ENCODE measurements at places on chromosomes 2 and 18.
A peak's percentile ranks its signal among the peaks of the same experiment; 100 is the strongest.

GRCh38 chr2:208315081-208315788 is 49.2 kb downstream of the PIKFYVE start:
- DNase-seq = peak; percentile 46

DNA sequence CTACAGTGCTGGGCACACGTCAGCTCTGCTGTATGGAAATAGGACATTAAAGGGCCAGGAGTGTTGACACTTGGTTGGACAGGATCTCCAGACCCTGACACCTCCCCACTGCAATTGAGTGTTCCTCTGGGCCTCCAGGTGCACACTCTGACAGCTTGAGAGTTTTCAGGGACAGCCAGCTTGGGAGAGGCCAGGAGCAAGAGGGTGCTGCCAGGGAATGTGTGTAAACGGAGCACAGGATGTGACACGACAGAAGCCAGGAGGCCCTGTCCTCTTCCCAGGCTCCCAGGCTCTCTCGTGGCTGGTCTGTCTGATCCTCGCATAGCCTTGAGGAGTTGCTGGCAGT is 318.1 kb upstream of the HS6ST1 start:
- DNase-seq = no peak

- no peak for DNase-seq
Measured at GRCh38 chr18:9546468-9546867, 67.9 kb downstream of the PPP4R1 start.

GRCh38 chr2:224968051-224968450 is 74.2 kb downstream of the DOCK10 start:
- DNase-seq = no peak

DNA sequence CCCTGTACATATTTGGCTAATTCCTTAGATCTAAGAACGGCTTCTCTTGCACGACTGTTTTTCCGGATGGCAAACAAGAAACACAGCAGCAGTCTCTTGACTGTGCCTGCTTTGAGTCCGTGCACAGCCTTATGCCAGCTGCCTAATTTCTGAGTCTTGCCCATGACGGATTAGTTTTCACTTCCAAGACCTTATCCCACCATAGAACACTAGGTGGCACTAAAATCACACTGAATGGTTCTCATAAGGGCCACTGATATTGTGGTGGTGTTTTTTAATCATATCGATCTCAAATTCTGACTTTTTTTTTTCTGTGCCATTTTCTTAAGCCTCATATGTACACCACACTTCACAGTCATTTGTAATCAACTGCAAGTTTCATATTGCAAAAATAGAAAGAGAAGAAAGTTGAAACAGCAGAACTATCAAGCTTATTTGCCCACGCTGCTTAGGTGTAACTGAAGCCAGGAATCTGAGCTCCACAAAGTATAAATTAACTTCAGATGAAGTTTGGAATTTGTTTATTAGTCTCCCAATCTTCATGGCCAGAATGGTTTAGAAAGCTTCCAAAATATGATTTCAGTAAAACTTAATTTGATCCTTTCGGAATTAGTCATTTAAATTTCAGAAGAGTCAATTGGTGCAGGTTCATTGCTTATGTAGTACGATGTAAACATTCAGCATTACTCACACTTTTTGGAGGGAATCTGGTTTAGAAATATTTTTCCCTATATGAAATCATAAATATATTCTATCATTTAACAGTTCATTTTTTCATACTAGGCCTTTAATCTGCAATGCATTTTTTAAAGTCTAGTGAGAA is 45.5 kb upstream of the SCN7A start:
- peak; percentile 57 for DNase-seq

DNA sequence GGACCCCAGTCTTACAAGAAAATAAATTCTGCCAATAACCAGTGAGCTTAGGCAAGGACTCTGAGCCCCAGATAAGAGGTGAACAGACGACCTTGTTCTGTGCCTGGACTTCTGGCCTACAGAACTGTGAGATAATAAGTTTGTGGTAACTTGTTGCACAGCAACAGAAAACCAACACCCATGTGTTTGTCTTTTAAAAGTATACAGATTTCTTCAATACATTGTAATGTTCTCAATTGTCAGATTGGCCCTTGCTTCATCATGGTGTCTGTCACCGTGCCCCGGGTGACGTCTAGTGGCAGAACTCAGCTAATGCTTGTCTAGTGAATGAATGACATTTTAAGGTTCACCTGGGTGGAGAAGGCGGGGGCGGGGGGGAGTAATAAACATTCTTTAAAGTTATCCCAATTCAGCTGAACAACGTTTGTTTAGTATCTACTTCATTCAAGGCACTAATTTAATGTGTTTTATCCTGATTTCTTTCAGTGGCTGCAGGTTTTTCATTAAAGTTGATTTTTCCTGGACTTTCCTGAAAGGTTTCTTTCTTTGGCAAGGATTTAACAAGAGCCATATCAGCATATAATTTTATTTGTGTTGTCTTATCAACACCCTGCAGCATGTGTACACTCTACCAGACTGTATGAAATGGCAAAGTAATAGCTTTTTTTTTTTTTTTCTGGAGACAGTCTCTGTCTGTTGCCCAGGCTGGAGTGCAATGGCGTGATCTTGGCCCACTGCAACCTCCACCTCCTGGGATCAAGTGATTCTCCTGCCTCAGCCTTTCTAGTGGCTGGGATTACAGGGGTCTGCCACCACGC is 123.8 kb upstream of the DLX2 start:
- DNase-seq = no peak

GRCh38 chr2:3814706-3815245 is 111.4 kb downstream of the DCDC2C start:
- DNase-seq = no peak

DNA sequence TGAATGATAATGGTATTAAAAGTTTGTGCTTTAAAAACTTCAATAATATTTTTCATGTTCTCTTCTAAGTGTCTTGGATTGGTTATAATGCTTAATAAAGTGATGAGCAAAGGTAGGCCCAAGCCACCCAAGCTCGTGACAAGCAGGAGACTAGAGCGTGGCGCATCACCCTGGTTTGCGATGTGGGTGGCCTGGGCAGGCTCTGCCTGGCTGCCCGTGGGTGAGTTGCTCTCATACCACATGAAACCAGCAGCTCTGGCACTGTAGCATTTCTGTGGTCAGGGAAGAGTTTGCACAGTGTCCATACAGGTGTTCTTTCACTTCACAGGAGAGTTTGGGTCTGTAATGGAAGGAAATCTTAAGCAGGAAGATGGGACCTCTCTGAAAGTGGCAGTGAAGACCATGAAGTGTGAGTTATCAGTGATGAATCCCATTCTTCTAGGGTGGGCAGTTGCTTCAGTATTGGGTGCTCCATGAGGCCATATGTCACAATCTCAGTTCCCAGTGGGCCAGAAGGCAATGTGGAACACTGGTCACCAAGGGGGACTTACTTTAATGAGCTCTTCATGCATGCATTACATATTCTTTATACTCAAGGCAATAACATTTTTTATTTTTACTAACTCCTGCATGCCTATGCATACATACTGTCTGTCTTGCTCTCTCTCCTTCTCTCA is 51.4 kb upstream of the TMEM87B start:
- no peak for DNase-seq

DNA sequence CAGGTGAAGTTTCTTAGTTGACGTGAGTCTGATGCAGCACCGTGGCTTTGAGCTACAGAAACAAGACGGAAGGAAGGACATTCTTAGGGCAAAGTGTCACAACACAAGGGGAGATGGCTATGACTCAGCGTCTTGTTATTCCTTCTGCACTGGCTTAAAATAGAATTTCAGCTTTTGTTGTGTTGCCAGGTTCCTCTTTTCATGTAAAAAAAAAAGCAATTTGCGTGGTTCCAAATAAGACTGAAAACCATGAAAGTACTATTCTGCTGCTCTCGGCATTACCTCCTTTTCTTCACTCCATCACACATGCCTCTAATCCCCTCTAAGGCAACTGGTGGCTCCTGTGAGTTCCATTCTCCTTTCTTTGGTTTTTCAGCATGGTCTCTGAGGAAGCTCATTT is 150.1 kb downstream of the ANTXR1 start:
- DNase-seq = peak; percentile 78

DNA sequence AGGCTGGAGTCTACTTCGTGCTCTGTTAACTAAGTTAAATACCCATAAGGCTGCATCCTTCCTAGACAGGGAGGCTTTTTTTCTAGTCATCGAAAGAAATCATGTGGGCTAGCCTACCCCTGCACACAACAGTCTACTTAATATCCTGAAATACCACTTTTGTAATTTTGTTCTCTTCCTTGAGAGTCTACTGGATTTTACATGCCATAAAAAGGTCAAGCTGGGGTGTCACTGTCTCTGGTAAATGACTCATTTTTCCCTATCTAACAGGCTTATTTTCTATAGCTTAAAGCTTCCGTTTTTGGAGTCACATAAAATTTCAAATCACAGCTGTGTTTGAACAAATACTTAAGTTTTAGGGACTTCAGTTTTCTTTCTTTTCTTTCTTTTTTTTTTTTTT is 10.7 kb upstream of the STAM2 start:
- DNase-seq = no peak

DNA sequence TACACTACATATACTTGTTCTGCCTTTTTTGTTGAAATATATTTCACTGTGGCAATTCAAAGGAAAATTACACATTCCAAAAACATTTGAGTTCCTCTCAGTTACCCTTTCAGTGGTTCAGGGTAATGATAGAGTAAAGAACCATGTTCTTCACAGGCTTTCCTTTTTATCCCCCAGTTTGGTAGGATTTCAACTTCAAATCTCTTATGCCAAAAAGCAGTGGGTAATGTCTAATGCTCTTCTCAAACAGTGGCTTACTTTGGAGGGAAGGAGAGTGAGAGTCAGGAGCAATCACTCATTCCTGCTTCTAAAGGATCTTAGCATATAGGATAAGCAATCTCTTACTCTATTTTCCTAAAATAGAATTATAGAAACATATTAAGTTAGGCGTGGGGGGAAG is 290.6 kb downstream of the ZEB2 start:
- DNase-seq = no peak

DNA sequence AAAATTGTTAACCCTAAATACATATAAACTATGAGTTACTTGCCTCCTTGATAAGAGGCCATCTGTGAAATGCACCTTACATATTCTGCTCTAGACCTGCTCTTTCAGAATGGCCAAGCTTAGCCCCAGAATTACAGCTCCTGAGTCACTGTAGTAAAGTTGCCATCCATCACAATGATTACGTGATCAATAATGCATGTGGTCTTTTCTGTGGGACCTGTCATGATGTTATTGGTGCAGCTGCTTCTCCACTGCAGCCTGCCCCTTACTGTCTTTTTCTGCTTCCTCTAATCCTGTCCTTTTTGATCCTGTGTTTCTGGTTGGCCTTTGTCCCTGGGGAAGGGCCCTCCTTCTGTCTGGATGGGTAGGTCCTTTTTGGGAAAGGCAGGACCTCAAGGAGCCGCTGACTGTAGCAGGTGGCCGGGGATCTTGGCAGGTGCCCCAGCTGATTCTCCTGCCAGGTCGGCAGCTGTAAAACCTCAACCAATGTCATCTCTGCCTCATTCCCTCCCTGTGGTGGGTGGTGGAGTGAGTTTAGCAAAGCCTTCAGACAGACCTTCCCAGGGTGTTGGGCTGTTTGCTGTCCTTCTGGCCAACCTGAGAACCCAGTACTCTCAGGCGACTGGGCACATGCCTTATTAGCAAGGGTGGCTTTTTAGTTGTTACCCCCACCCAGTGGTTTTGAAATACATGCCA is 126.2 kb upstream of the EML6 start:
- DNase-seq = no peak

GRCh38 chr2:68362069-68362468 is 3.0 kb upstream of the PLEK start:
- DNase-seq = peak; percentile 55

DNA sequence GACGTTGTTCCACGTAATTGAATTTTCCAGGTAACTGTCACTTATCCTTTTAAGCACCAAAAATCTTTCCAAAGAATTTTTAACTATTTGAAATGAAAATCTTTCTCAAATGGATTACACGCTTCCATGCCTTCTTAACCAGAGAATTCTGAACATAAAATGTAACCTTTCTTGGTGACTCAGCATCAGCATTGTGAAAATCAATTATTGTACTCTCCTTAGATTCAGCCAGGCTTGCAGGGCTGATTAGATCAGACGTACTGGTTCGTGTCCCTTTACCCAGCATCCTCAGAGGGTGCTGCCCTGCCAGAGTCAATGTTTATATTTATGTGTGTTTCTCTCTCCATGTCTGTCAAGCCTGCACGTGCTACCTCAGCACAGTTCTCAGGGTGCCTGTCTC is 623.9 kb downstream of the CNTNAP5 start:
- DNase-seq = no peak

GRCh38 chr18:41917181-41917580 is 37.9 kb upstream of the PIK3C3 start:
- no peak for DNase-seq

GRCh38 chr2:148259674-148260073 is 238.8 kb downstream of the MBD5 start:
- no peak for DNase-seq

DNA sequence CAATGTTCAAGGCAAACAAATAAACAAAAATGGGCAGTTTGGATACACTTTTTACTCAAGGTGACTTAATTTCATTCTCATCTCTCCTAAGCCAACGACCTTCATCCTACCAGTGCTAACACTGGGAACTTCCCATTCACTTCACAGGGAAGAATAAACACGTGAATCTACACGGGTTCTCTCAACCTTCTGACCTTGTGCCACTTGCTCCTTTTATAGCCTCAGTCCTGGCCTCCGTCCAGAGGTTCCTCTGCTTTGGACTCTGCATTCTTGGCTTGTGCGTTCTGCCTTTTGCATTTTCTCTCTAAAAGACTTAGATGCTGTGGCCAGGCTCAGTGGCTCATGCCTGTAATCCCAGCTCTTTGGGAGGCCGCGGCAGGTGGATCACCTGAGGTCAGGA is 13.8 kb downstream of the ZNF2 start:
- no peak for DNase-seq

- DNase-seq = no peak
Measured at GRCh38 chr2:46462936-46463335, 16.4 kb upstream of the TMEM247 start.

DNA sequence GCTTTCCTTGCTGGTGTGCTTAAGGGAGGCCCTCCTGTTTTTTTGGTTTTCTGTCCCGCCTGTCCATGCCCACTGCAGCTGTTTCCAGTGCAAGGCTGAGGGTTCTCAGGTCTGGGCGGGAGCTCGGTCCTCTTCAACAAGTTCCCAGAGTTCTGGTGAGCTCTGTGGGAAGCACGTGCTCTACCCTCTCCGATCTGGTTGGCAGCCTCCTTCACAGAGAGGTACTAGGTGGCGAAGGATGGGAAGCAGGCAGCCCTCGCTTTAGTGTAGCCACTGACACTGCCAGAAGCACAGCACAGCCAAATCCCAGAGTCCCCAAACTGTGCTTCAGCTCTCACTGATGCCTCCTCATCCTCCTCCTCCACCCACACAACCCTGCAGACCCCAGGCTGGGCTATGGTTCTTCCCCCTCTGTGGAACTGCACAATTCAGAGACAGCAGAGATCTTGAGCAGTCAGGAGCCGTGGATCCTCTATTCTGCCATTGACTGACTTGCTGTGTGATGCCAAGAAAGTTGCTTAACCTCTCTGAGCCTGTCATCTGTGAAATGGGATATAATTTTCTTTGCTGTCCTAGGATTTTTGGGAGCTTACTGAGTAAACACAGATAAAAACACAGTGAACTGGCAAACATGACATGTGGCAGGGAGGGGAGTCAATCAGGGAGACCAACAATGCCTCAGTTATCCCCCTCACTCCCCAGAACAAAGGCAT is 157.3 kb downstream of the MSH2 start:
- DNase-seq = no peak

All from GM03348 (cell line).